ENCODE measurements at places on chromosomes 2 and 18.

DNA sequence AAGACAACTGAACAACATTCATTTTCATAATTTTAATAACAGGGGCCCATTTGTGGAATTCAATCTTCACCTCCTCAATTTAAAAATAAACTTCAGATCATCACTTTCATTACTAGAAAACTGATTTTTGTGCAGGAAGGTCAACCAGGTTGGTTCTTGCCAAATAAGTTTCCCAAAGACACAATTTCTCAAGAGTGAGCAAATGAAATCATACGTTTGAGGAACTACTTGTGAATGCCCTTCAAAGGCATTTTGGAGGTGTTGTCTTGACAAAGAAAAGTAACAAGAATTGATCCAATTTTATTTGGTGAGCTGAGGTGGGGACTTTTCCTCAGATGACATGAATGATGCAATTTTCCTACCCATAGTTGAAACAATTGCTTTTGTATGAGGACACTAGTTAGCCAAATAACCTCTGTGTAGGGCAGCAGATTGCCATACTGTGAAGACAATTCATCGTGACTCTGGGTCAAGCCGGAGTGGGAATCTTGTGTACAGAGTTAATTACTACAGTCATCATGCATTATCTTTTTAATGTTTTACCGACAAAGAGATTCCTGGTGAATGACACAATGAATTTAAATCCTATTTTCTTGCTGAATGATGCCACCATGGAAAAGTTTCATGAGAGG, 121.8 kb downstream of the TGFA start:
- no peak for DNase-seq

DNA sequence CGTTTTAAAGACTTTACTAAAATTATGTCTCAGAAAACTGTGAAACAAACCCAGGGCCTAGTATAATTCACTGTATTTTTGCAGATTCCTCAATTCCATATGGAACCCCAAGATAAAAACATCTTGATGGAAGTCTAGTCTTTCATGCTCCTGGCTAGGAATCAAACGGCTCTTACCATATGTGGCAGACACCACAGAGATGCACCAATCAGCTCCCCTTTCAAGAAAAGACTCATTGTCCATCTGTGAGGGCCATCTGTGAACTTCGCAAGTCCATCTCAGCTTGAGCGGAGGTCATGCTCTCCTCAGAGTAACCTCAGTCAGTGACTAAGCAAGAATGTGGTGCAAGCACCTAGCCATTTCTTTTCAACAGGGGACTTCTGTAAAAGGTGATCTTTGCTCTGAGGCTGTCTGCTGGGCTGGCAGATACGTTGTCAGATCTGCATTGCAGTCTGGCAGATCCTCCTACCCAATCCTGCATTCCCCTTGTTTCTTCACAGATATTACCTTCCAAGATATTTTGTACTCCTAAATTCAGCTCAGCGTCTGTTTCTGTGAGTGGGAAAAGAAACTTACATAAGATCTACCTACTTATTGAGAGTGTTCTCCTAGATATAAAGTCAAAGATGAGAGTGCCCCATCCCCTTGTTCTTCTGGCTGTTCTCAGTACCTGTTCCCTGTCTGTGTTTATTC, 419.3 kb downstream of the SPAG16 start:
- no peak for DNase-seq

GRCh38 chr18:54357082-54357659, 487 bp downstream of the STARD6 start:
- DNase-seq, result no peak

- DNase-seq, result no peak
Measured at GRCh38 chr2:217652761-217653639, 349.8 kb downstream of the TNS1 start.

- DNase-seq, result no peak
Measured at GRCh38 chr2:128310094-128310716, 8.5 kb downstream of the HS6ST1 start.
